Suprapubic skin (tissue), 4 donors: ENCODE measurements at places on chromosomes 3 and 15.

GRCh38 chr3:128182656-128183055, 29.4 kb downstream of the EEFSEC start:
- DNase-seq: no peak

DNA sequence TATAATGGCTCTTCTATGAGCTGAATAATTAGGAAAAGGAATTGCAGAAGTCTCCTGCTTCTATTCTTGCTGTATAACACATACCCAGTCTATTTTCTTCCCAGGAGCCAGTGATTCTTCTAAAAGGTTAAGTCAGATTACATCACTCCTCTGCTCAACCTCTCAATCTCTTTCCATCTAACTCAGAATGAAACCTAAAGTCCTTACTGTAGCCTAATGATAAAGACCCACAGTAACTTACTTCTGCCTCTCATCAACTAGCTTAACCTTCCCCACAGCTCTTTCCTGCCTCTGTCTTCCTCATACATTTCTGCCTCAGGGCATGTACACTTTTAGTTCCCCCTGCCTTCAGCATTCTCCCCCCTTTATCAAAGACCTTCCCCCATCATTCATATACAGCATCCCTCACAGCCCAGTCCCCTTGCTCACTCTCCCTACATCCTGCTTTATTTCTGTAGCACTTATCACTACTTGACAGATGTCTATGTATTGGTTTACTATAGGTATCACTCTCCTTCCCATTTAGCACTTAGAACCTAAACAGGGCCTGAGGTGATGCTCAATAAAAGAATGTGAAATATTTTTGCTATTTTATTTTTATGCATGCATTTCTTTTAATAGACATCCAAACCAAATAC, 28.5 kb upstream of the CMTM6 start:
- no peak for DNase-seq

- no peak for DNase-seq
These were observed 46.2 kb upstream of the PLCL2 start for GRCh38 chr3:16838561-16838960.

- no peak for DNase-seq
These were observed 18.9 kb downstream of the GHRL start for GRCh38 chr3:10273702-10274305.

- no peak for DNase-seq
These were observed 63.7 kb downstream of the ALCAM start for GRCh38 chr3:105430455-105430854.

- DNase-seq: no peak
These were observed 916.8 kb downstream of the CADM2 start for GRCh38 chr3:85875589-85875988.

GRCh38 chr15:94829887-94830884, 598.8 kb downstream of the MCTP2 start:
- DNase-seq: no peak

- DNase-seq: no peak
These were observed 54.0 kb downstream of the ARMC8 start for GRCh38 chr3:138241061-138241460.

DNA sequence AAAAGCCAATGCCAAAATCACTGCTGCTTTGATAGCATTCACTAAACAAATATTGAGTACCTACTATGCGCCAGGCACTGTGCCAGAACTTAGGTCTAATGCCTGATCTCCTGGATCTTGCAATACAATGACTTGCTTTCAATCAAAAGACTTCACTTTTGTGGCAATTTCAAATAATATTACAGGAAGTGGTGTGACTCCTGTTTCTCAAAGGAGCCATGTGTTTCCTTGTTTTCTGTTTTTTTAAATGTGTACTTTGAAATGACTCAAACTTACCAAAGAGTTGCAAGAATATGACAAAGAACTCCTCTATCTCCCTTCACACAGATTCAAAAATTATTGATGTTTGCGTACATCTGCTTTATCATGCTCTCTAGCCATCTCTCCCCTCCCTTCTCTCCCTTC, 18.3 kb downstream of the OSBPL10 start:
- no peak for DNase-seq

DNA sequence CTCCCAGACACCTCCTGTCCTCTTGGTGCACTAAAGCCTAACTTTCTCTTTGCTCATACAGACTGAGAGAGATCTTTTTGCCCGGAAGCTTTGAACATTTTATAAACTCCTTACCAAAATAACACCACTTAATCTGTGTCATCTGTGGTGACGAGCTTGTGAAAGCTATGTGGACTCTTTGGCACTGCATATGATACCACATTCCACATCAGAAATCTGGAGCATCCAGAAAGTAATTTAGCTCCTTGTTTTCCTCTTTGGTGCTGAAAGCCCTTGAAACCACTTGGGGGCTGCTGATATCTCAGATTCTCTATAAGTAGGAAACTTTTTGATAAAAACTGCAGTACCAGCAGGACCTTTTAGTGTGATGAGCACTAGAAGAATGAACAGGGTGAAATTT, 128.3 kb downstream of the ALCAM start:
- DNase-seq: no peak
